ENCODE measurements at places on chromosomes 4 and X.

DNA sequence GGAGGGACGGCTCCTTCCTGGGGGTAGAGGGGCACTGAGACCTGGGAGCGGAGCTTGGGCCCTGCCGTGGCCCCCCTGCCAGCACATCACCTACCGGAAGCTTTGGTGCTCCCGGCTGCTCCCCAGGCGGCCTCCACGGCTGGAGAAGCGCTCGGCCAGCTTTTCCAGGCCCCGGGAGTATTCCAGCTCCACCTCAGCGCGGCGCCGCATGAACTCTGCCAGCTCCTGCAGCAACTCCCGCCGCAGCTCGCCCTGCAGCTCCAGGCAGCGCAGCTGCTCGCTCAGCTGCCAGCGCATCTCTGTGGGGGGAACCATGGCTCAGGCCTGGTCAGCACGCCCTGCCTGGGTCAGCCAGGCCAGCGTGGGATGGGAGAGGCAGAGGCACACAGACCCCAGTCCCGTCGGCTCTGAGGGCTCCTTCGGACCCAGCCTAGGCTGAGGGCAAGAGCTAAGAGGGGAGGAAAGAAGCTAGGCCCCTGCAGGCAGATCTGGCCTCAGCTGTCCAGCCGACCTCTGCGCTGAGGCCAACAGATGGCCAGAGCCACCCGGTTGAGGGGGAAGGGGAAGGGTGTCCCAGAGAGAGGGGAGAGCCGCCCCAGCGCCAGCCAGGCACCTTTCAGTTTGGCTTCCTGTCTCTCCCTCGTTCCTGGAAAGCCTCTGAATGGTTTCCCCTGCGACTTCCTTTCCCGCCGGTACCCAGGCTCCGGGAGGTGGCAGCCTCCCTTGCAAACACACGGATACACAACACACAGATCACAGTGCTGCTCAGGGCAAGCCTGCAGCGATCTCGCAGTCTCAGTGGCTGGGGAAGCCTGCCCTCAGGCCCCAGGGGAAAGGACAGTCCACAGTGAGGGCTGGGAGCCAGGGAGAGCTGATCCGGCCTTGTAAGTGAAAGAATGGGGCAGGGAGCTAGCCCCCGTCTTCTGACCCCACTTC lies 4.3 kb downstream of the ARHGAP4 start:
- peak; percentile 44 for DNase-seq

- DNase-seq, result no peak
These were observed 555.2 kb upstream of the PCDH10 start for GRCh38 chr4:132593717-132594400.

- DNase-seq, result peak; percentile 10
These were observed 80.8 kb downstream of the HTRA3 start for GRCh38 chr4:8350352-8350751.

- no peak for DNase-seq
These were observed 5.0 kb upstream of the SEL1L3 start for GRCh38 chr4:25867781-25868294.

DNA sequence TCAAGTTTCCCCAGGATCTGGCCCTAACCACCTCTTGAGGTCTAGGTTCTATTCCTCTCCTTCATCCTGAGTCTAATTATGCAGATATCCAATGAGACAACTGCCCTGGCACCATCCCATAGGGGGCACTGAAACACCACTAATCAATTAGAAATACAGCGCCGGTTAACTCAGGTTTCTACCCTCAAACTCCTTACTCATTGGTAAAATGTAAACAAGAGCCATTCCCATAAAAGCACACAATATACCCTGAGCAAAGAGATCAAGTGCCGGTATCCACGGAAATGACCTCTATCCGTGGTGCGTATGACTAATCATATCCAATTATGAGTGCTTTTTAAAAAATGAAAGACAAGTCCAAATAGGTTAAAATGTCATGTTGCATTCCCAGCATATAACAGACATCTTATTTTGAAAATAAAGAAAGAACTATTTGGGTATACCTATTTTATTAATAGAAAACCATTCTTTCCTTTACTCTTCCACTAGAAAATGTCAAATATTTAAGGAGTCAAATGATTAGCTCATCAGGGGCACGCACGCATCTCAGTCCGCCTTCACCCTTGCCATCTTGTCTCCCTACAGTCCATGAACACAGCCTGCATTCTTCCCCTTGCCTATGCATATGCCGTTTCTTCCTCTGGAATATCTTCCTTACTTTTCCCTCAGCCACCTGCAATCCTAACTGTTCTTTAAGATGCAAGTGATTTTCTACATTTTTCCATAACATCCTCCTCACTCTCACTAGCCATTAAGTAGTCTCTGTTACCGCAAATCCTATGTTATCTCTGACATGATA lies 141.1 kb downstream of the MAML3 start:
- no peak for DNase-seq

DNA sequence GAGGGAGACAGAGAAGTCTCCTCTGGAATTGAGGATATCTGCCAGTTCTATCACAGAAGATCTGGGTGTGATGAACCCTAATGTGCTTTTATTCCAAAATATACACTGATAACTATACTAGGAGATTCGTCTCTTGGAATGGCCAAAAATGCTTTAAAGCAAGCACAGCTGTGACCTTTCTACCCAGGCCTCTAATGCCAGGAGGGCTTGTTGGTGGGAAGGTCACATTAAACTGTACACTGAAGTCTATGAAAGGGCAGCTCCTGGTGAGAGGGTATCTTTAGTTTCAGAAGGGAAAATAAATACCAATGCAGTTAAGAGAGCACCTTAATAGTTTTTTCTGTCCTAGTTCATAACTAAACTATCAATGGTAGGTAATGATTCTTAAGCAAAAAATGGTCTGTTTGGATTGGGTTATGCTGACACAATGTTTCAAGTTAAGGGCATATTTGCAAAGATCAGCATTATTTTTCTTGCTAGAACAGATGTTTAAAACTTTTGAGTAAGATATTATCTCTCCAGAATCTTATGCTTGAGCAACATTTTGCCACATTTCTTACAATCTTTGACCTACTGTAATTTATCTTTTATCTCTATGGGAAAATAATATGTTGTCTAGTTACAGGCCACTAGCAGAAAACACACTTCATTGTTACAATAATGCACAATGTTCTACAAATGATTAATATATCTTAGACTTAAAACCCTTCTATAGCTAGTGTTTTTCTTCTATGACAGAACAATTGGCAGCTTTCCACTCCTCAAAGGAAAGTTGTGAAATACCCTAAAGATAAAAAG lies 59.6 kb downstream of the SEC24D start:
- DNase-seq, result no peak

- no peak for DNase-seq
These were observed 115.4 kb downstream of the AFAP1 start for GRCh38 chr4:7824218-7824617.

GRCh38 chr4:2320746-2321145 lies 58.8 kb upstream of the MXD4 start:
- no peak for DNase-seq

DNA sequence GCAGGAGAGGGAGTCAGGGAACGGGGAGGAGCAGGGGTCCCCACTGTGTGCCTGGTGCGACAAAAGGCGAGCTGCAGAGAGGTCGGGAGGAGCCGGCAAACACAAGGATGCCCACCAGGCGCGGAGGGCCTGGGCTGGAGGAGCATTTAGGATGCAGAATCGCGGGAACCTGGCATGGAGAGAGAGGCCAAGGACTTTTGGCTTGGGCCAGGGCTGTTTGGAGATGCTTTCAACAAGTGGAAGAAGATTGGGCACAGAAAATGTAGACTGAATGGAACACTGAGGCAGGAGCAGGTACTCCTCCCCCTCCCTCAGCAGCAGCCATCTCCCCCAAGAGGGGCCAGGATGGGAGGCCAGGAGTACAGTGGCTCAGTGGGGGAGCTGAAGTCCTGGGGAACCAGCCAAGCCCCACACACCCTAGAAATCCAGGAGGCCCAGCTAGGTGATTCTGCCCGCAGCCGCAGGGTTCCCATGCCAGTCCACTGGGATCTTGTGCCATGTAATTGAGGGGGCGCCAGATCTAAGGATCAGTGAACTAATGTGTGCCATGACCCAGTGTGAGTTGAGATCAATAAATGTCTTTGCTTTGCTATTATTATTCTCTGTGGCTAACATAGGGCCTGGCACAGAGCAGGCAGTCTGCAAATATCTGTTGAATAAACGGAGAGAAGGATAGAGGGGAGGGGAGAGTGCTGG lies 1.1 kb upstream of the ABLIM2 start:
- DNase-seq, result no peak

DNA sequence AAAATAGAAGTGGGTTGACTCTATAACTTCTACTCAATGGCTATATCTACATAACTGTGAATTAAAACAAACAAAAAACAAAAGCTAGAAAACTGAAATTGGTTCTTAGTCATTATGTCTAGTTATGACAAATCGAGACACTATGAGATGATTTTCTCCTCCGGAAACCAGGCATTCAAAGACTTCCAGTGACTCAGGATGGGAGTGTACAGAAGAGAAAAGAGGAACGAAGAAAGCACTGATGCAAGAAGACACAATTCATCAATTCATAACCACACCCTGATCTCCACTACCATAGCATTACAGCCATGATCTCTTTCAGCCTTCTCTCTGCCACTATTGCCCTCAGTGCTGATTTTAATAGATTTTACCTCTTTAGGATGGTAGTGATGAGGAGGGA lies 253.6 kb downstream of the CBLL2 start:
- no peak for DNase-seq
